ENCODE measurements at places on chromosomes 7 and 10.

DNA sequence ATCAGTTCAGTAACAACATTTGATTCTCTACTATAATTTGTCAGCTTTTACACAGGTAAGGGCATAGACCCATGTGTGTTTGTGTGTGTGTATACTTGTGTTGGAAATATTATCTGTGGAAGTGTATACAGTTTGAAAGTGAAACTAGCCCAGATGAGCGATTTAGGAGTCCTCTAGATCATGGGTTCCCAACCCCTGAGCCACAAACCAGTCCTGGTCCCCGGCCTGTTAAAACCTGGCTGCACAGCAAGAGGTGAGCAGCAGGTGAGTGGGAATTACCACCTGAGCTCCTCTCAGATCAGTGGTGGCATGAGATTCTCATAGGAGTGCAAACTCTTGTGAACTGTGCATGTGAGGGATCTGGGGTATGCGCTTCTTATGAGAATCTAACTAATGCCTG lies 1221.5 kb upstream of the SORCS1 start:
- DNase-seq: no peak

GRCh38 chr10:104862-105565 lies 30.2 kb upstream of the ZMYND11 start:
- no peak for DNase-seq

DNA sequence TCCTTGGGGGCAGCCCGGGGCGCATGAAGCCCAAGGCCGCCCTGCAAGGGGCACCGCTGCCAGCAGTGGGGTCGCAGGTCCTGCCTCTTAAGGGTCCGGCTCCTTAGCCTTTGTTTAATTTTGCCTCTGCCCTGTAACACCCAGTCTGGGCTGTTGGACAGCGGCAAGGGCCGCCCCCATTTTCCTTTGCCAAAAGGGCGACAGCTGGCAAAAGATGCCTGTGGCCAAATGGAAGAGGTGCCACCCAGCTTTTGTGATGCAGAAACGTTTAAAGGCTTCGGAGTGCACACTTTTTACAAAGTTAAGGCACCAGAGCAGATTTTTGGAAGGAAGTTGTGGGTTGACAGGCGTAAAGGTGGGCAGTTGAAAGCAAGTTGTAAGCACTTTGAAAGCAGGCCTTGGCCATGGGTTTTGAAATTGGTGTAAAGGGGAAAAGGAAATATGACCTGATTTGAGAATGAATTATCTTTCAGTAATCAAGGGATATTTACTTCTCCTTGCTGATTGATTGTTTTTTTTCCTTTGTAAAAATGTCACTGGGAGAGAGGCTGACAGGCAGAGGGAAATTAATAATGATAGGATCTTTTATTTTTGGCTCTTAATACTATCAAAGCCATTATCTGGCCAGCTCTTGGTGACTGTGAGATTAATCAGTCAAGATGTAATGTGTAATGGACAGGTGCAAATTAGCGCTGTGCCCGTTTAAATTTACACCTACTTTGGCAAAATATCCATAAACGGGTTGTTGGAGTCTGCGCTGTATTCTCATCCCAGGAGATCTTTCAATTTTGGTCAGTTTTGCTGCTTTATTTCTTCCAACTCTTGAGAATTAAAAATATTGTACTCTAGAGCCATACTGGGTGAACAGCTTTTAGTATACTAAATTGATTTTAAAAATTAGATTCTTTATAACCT lies 1.2 kb downstream of the CASD1 start:
- DNase-seq: no peak

DNA sequence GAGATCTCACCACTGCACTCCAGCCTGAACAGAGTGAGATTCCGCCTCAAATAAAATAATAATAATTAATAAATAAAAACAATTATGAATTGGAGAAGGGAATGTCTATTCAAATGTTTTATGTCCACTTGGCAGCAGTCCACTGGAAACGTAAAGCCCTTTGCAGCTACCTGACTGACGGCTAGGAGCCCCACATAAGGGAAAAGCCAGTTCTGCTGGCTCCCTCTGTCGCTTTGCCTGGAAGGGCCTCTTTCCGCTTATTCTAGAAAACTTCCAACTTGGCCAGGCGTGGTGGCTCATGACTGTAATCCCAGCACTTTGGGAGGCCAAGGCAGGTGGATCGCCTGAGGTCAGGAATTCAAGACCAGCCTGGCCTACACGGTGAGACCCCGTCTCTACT lies 6.1 kb upstream of the TNS3 start:
- DNase-seq: no peak
